ENCODE measurements at places on chromosomes 3 and 15. TPM values are rescaled to one million over a fixed set of nuclear protein-coding genes. Genes with fewer than 3 reads are reported as not detected.

Gene ZNF662
- 3.9 TPM for total RNA-seq

Gene TIMP4
- 1.7 TPM for total RNA-seq

GRCh38 chr15:98769867-98770266 is 121.5 kb downstream of the IGF1R start:
- no peak for DNase-seq

DNA sequence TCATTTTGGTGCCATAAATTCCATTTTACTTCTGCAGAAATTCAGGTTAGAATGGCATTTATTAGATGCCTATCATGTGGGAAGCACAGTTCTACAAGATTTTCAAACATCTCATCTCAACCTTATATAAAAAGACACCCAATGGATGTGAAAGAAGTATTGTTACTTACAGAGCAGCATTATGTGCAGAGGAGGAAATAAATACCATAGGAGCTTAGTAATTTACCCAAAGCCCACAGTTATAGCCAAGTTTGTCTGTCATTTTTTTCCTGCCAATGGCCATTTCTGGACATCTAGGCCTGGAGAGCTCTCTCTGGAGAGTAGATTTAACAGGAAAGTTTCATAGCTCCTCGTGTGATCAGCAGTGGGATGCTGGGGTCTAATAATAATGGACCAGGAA is 659.4 kb upstream of the NAALADL2 start:
- DNase-seq, result no peak

- no peak for DNase-seq
Measured at GRCh38 chr3:68287101-68287500, 632.7 kb upstream of the SUCLG2 start.

DNA sequence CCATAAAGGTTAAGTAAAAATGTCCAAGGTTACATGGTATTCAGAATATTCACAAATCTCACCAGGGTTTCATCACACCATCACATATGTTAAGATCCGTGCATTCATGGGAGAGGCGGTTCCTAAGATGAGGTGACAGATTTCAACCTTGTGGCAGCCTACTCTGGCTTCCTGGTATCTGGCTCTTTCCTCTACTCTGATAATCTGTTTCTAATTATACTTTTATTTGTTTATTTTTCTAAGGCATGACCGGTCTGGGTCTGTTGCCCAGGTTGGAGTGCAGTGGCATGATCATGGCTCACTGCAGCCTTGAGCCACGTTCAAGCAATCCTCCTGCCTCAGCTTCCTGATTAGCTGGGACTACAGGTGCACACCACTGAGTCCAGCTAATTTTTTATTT is 34.4 kb downstream of the RAF1 start:
- DNase-seq, result no peak
